ENCODE measurements at places on chromosomes 7 and 10. TPM values are rescaled to one million over a fixed set of nuclear protein-coding genes. Genes with fewer than 3 reads are reported as not detected.

Gene CH25H
- 0.22 TPM for total RNA-seq

- peak; percentile 45 for DNase-seq
These were observed 728 bp downstream of the CAV2 start for GRCh38 chr7:116500078-116500853.

GRCh38 chr10:35059481-35059880 lies 30.7 kb downstream of the CUL2 start:
- no peak for DNase-seq

Gene COL26A1
- total RNA-seq: not detected

Gene AGR2
- total RNA-seq: not detected

- DNase-seq: no peak
These were observed 96.1 kb upstream of the PLXNA4 start for GRCh38 chr7:132672200-132672990.

DNA sequence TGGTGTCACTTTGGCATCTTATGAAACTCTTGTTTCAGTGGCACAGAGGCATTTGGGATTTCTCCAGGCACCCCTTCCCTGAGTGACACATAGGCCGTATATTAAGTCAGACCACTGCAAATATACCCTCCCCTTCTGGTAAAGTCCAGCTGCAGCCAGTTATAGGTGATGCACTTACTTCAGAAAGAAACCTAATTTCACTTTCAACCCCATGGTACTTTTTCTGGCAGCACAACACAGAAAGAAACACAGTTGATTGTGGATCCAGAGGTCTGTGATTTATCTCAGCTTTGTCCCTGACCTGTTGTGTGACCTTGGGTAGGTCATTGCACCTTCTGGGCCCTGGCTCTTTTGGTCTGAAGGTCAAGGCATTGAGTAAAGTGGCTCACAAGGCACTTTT lies 173.2 kb downstream of the BUB3 start:
- no peak for DNase-seq

Gene PNLIPRP2
- total RNA-seq: not detected

GRCh38 chr7:140674899-140675701 lies 2.4 kb downstream of the ADCK2 start:
- DNase-seq: no peak

Gene FZD8
- total RNA-seq: 6.6 TPM

- DNase-seq: no peak
These were observed 32.9 kb upstream of the AKR1C2 start for GRCh38 chr10:5036511-5036910.

DNA sequence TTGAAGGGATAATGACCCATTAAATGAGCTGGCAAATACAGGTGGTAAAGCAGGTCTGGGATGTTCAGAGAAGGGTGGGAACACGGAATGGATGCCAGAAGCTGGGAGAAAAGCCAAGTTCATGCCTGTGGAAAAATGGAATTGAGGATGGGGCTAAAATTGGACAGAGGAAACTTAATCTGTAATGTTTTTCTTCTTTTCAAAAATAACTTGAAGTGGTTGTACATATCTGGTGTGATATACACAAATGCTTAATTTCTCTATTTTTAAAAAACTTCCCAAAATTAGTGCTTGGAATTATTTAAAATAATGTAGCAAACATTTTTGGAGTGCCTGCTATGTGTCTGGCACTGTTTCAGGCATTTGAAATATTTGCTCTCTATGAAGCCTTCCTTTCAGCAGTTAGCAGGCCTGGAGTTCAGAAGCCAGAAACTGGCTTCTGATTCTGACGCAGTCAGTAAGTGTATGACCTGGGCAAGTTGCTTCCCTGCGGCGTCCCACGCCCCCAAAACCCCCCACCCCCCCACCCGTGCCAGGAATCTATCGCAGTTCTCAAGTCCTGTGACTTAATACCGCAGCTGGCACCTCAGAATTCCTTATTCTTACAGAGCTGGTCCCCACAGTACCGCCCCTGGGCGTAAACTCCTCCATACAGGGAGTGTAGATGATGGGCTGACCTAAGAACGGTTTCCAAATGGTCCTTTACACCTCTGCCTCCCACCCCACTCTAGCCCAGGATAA lies 828 bp upstream of the MALSU1 start:
- peak; percentile 46 for DNase-seq

GRCh38 chr10:128384831-128385230 lies 258.6 kb upstream of the MKI67 start:
- no peak for DNase-seq

Gene ABHD11
- total RNA-seq: 18.6 TPM

GRCh38 chr10:130542761-130543160 lies 406.6 kb downstream of the GLRX3 start:
- no peak for DNase-seq

DNA sequence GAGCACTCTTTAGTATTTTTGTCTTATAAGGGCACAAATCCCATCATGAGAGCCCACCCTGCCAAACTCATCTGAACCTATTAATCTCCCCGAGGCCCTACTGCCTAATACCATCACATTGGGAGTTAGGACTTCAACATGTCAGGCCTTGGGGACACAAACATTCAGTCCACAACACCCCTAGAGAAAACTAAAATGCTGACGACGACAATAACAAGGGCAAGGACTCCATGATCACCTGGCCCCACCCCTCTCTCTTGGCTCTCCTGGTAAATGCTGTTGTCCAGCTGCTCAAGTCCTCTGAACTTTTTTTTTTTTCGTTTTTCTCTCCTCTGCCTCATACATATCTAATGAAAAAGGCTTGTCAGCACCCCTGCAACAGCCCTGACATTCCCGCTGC lies 118.8 kb upstream of the MKI67 start:
- DNase-seq: no peak

DNA sequence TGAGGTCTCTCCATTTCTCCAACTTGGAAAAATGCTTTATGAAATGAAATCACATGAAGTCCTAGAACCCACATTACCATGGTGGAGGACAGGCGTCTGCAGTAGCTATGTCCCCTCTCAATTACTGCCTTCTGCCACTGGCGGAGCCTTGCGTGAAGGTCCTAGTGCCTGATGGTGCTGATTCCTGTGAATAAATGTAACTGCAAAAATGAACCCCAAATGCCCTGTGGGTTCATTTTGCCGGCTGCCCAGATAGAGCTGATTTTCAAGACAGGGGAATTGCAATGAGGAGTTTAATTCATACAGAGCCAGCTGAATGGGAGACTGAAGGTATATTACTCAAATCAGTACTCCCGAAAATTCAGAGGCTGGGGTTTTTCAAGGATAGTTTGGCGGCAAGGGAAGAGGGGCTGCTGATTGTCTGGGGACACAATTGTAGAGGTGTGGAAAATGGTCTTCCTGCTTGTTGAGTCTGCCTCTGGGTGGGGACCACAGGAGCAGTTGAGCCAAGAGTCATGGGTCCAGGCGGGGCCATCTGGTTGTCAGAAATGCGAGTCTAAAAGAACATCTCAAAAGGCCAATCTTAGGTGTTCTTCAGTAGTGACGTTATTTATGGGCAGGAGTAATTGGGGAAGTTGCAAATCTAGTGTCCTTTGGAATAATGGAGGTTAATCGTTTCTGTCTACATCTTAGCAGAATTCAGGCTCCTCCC lies 13.5 kb downstream of the PRF1 start:
- DNase-seq: no peak

DNA sequence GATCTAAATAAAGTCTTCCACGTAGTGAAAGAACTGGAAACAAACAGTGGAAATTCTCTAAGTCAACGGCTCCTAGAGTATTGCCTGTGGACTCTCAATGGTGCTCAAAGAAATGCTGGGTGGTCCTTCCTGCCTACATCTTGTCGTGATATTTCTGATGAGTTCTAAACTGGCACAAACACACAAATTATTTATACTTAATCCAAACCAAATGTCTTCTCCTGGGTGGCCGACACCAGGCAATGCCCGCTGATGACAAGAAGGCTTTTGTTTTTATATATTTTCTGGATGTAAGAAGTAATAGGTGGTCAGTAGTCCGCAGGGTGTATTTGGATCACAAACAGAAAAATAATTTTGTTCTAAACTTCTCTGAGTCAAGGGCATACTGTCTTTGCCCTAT lies 178.7 kb downstream of the GFRA1 start:
- no peak for DNase-seq

Gene ADRA2A
- 0.67 TPM for total RNA-seq

DNA sequence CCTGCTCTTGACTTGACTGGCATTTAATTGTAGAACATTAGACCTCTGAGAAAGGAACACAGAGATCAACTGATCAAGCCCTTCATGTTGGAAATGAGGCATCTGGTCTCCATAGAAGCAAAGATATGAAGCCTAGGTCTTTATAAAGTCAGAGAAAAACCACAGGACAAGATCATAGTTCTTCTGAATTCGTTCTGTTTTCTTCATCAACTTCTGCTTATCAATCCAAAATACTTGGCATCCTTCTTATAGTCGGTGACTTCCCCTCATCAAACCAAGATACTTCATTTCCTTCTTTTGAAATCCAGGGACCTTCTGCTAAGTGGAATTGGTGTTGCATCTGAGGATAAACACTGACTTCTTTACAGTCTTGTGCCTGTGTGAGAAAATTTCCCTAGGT lies 77.1 kb upstream of the PRKCQ start:
- DNase-seq: no peak

- DNase-seq: no peak
These were observed 529.1 kb downstream of the TCERG1L start for GRCh38 chr10:130782467-130782866.

Gene SPDYE8
- not detected for total RNA-seq

Gene GCK
- 1.3 TPM for total RNA-seq

DNA sequence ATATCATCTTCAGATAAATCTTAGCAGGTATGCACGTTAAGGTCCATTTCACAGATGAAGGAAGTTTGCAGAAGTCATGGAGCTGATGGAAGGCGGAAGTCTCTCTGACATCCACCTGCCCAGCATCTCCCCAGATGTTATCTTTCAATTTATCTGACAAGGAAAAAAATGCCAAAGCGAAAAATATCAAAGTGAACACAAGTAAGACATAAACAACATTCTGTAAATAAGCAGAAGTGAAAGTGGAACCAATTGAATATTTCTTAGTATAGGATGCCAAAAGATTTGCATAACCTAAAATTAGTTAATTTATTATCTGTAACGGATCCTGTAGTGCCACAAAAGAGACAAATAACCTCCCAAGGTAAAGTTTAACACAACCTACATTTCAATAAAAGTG lies 73.6 kb upstream of the NEBL start:
- no peak for DNase-seq

DNA sequence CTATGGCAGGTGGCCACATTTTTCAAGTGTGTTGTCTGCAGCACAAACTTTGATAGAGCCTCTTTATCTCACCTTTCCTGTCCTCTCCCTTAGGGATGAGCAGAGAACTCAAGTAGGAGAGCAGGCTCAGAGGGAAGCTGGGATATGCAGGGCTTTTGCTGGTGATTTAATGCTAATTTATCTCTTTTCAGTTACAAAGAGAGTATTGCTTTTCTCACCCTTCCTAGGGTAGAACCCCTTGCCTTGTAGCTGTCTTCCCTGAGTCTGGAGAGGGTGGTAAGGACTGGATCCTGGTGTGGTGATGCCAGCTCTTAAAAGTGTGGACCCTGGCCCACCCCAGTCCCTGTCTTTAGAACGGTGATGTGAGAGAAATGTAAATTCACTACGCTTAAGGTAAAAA lies 1061.4 kb downstream of the TYW1 start:
- no peak for DNase-seq

DNA sequence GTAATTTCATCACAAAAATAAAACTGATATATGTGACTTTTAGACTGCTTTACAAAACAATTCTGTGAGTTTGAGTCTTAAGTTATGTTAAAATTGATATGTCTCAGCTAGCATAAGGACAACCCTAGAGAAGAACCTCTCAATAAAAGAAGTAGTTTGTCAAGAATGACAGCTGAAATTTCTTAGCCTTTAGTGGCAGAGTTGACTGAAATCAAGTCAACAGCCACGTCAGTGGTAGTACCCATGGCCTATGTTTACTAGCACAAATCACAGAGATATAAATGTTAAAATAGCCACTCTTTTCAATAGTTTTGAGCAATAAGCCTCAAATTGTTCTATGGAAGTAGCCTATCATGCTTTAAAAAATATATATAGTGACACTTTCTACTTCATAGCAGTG lies 138.9 kb upstream of the FERD3L start:
- DNase-seq: no peak

Gene BUB3
- 36.3 TPM for total RNA-seq

- no peak for DNase-seq
These were observed 722 bp downstream of the MDH2 start for GRCh38 chr7:76048668-76048988.

- DNase-seq: no peak
These were observed 103.7 kb downstream of the HECTD2 start for GRCh38 chr10:91513598-91514424.

DNA sequence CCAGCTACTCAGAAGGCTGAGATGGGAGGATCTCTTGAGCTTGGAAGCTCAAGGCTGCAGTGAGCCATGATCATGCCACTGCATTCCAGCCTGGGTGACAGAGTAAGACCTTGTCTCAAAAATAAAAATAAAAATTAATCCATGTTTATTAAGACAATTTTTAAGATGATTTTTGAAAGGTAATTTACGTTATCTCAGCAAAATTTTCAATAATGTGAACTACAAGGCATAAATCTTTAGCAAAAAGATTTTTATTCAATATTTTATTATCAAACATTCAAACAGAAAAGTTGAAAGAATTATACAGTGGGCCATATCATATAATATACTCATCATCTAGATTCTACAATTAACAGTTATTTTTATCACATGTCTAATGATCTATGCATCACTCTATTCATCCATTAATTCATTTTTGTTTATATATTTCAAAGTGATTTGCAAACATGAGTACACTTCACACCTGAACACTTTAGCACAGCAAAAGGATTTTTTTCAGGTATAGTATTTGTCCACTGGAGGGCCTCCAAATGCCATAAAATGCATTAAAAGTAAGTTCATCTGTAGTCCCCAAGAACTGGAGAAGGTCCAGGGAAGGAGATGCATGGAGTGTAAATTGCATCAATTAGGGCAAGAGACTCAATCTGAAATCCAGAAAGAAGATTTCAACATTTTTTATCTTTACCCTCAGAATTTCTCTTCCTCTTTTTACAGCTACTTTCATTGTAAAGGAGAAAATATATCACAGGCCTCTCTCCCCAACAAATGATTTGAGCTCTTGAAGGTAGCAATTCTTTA lies 38.6 kb upstream of the RSBN1L start:
- no peak for DNase-seq

GRCh38 chr7:68485253-68485917 lies 1112.9 kb upstream of the AUTS2 start:
- DNase-seq: no peak

Gene AKR1C8
- not detected for total RNA-seq

GRCh38 chr10:86366033-86366901 lies at the start of gene GRID1:
Gene GRID1, minus strand, starts transcription at chr10:86366795.
- peak; percentile 53 for DNase-seq

Gene EBLN1
- not detected for total RNA-seq

Gene ZNF853
- total RNA-seq: 10.7 TPM

- no peak for DNase-seq
These were observed 70.5 kb downstream of the SDK1 start for GRCh38 chr7:3371601-3372000.

GRCh38 chr7:64101943-64102655 lies 56.9 kb downstream of the ZNF727 start:
- no peak for DNase-seq

Gene PDE6C
- not detected for total RNA-seq

GRCh38 chr10:3107426-3107961 lies 40.1 kb downstream of the PFKP start:
- peak; percentile 82 for DNase-seq

Data from Right ventricle myocardium superior (tissue), 1 donor.